Islet precursor cell (in vitro differentiated cells): ENCODE measurements at places on chromosomes 7 and 10.
A peak's percentile ranks its signal among the peaks of the same experiment; 100 is the strongest.

- DNase-seq = no peak
These were observed 136.4 kb downstream of the WNT2 start for GRCh38 chr7:117186218-117187010.

- DNase-seq = no peak
These were observed 551.7 kb upstream of the POT1 start for GRCh38 chr7:125481323-125481722.

DNA sequence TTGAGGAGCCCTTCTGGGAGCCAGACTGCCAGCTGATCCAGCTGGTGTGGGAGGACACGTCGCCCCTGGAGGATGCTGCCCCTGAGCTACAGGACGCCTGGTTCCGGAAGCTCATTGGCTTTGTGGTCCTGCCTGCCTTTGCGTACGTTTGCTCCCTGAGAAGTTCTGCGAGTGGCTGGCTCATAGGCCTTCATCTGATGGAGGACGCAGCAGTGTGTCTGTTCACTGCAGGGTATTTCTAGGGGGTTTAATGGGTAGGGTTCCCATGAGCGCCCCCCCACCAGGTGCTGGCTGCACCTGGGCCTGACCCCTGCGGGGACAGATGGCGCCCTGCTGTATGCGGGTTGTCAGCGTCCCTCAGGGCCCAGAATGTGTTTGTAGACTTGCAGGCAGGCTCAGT lies 5.0 kb downstream of the PAOX start:
- DNase-seq = peak; percentile 44

DNA sequence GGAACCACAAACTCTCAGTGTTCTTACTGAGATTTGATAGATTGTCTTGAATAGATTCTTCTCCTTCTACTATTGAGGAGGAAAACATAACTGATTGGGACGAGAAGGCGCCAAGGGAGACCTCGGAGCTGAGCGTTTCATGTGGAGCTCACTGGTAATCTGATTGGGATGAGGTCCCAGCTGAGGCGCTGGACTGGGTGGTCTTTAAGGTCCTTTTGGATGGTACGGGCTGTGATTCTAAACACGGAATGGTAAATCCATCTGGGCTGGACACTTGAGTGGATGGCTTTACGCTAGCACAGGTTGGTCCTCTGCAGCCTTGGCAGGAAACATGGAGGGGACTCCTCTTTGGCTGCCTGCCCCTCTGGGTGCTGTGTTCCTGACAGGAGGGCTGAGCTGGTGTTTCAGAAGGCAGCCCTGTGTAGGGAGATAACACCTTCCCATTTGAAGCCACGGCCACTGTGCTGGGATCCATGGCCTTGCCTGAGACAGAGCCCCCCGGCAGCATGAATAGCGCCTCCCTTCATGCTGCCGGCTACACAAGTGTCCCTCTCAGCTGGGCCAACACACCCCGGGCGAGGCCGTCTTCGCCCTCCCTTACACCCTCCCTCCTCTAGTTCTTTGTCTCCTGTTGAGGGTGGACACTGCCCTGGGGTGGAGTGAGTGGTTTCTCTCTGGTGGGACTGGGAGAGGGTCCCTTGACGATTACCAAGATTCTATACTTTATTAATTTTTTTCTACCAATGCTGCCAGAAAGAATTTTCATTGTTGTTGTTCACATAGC lies 203.2 kb upstream of the SHH start:
- peak; percentile 29 for DNase-seq

- DNase-seq = no peak
These were observed 403.1 kb downstream of the ADRA2A start for GRCh38 chr10:111479966-111480365.

DNA sequence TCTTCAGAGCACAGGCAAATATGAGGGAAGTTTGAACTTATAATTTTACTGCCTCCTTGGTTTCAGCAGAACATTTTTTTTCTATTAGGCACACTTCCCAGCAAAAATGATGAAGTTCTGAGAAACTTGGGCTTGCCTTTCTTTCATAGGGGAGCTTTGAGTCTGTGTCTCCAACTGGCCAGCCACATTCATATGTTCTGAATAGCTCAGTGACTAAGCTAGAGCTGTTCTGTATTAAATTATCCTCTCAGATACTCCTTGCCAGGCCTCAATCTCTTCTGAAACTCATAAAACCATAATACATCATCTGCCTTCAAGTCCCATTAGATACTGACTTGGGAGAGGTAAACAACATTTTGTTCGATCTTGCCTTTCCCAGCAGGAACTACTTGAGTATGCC lies 476.5 kb downstream of the GPAM start:
- no peak for DNase-seq

- no peak for DNase-seq
These were observed 88.5 kb upstream of the DIP2C start for GRCh38 chr10:777913-778479.

DNA sequence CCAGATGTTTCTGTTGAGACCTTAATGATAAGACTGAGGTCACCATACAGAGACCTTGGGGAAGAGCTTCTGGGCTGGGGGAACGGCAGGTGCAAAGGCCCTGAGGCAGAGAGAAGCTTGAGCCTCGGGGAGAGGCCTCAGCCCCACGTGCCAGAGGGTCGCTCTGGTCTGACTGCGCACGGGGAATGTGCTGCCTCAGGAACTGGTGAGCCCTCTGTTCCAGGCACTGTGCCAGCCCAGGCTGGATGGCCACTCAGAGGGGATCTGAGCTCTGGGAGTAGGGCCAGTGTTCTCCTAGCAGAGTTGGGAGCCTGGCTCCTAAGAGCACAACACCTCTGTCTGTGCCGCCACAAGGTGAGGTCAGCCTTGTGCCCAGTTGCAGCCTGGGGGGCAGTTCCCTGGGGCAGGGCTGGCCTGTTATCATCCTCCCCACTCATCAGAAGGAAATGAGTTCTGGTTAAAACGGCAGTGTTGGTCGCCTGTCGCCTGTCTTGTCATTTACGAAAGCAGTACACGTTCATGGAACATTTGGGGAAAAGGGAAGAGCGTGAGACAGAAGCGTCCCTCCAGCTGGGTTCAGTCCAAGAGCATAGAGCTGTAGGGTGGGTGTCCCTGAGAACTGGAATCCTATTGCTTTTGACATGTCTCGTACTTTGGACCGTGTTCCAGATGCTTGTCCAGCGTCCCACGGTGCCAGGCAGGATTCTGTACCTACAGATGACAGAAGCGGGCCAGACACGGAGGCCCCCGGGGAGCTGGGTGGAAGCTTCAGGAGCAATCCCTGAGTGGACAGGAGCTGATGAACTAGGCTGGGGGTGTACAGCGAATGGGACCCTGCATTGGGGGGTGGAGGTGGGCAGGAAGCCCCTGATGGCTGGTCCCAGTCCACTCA lies 4.3 kb downstream of the TTYH3 start:
- DNase-seq = no peak

- no peak for DNase-seq
These were observed 1.6 kb upstream of the KIAA1217 start for GRCh38 chr10:24207341-24207740.

DNA sequence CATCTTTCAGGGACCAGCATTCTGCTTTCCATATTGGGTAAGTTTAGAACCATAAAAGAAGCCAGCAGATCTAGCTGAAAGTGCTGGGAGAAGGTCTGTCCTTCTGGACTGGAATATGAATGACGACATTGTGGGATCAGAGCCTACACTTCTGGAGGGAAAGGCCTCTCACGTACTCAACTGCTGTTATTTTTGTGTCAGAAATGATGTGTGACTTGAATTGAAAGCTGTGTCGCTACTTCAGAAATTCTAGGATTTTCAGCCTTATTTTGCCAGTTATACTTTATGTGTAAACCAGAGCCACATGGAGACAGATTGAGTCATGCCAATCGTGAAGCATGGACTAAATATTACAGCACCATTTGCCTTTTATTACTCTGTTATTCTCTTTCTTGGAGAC lies 231.0 kb downstream of the KIAA1217 start:
- DNase-seq = no peak

GRCh38 chr10:30459283-30459682 lies 25.3 kb downstream of the MAP3K8 start:
- no peak for DNase-seq

DNA sequence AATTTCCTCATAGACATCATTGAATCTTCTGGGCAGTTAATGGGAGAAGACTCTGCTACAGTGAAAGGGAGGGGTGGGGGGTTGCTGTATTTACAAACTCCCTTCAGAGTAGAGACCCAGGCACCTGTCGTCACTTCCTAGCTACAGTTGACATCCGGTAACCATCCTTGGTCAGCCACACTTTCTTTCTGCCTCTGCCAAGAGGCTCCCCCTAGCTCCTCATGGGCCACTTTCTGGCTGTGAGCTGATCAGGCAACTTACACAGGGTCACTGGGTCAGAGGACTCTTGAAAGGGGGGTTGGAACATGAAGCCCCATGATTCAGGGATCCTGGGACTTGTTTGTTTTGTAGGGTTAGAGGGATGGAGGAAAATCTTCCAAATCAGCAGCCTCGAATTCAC lies 1.2 kb downstream of the TECPR1 start:
- no peak for DNase-seq

DNA sequence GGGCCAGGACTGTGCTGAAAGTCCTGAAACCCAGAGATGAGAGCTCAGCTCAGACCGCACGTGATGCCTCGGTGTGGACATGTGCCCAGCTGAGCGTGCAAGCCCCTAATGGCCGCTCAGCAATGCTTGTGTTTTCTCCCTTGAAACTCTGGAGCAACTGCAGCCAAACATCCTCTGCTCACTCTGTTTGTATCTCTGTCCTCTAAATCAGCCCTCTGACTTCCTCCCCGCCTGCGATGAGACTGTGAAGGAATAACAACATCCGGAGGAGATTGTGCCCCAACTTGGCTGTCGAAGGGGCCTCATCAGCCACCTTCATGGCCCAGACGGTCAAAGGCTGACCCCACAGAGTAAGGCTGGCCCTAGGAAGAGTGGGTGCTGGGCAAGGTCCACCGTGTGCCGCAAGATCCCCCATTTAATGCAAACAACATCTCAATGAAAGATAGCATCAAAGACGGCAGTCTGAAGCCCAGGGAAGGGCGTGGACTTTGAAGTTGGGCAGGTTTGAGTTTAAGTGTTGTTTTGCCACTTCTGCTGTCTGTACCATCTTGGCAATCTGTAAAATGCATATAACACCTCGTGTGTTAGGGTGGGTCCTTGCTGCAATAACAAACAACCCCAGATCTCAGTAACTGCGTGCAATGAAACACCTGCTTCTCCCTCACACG lies 39.9 kb downstream of the CALML3 start:
- DNase-seq = no peak

GRCh38 chr10:43209074-43209455 lies 57.8 kb downstream of the RASGEF1A start:
- peak; percentile 23 for DNase-seq

GRCh38 chr7:114689406-114689805 lies 232.5 kb upstream of the MDFIC start:
- no peak for DNase-seq

- DNase-seq = peak; percentile 22
These were observed 19.2 kb downstream of the TMEM273 start for GRCh38 chr10:49168831-49169500.

- DNase-seq = peak; percentile 69
These were observed 680.4 kb upstream of the POM121L12 start for GRCh38 chr7:52355053-52355452.

GRCh38 chr10:94493463-94493862 lies 52.1 kb upstream of the HELLS start:
- no peak for DNase-seq

GRCh38 chr10:106734220-106734619 lies 430.3 kb downstream of the SORCS1 start:
- DNase-seq = no peak

- no peak for DNase-seq
These were observed 32.6 kb upstream of the CNNM1 start for GRCh38 chr10:99296605-99297004.

GRCh38 chr7:213324-213993 lies 21.1 kb downstream of the FAM20C start:
- DNase-seq = no peak

DNA sequence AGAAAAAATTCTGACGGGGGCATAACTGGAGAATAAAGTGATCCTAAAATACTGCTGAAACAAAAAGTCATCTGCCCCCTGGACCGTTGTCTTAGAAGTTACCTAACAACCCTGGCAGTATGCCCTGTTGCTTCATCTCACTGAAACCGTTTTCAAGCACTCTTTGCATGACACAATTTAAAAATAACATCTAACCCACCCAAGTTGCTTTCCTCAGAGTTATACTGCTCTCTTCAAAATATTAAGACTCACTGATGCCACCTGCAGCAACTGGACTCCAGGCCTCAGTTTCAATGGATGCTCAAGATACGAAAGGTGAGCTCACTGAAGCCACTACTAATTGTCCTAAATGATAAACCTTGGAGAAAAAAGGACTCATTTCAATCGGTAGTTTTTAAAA lies 57.4 kb downstream of the CDK6 start:
- DNase-seq = no peak

- DNase-seq = peak; percentile 75
These were observed 12.5 kb upstream of the DDIT4 start for GRCh38 chr10:72260976-72261783.

- no peak for DNase-seq
These were observed 201.2 kb downstream of the SNX10 start for GRCh38 chr7:26492816-26493215.

- DNase-seq = peak; percentile 67
These were observed 3.6 kb downstream of the VAX1 start for GRCh38 chr10:117134306-117135025.

DNA sequence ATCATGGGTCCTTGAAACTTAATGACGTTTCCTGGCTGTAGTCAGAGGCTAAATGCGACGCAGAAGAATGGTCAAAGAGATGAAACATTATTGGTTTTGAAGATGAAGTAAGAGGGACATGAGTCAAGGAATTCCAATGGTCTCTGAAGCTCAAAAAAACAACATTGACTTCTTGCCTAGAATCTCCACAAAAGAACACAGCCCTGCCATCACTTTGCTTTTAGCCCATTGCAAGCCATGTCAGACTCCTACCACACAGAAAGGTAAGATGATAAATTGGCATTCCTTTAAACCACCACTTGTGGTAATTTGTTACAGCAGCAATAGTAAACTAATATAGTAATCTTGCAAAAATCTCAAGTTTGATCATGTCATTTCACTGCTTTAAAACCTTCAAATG lies 109.4 kb downstream of the TMEM26 start:
- DNase-seq = no peak

GRCh38 chr7:28705350-28705749 lies 252.8 kb downstream of the TRIL start:
- no peak for DNase-seq

- peak; percentile 53 for DNase-seq
These were observed 11.8 kb downstream of the CAMK2B start for GRCh38 chr7:44313621-44314031.

GRCh38 chr7:99034932-99035722 lies 108.8 kb downstream of the SMURF1 start:
- no peak for DNase-seq

GRCh38 chr10:3783316-3783681 lies 1.7 kb downstream of the KLF6 start:
- DNase-seq = peak; percentile 72

DNA sequence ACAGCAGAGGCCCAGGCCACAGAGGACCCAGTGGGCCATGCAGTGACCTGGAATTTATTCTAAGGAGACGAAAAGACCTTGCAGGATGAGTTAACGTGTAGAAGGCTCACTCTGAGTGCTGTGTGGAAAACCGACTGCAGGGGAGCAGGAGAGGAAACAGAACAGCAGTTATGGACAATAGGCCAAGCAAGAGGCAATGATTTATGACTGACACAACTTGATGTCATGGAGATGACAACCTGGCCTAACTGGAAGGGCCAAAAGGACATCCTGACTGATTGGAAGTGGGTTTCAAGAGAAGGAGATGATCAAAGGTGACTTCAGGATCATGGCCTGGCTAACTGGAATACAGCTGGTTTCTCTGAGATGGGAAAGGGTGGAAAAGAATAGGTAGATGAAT lies 70.2 kb upstream of the RAPGEF5 start:
- no peak for DNase-seq
